Mucosa of descending colon (tissue), 3 donors: ENCODE measurements at places on chromosomes 16 and 17. TPM values are rescaled to one million over a fixed set of nuclear protein-coding genes. Genes with fewer than 3 reads are reported as not detected.

PYDC1 gene
- not detected for total RNA-seq

DNA sequence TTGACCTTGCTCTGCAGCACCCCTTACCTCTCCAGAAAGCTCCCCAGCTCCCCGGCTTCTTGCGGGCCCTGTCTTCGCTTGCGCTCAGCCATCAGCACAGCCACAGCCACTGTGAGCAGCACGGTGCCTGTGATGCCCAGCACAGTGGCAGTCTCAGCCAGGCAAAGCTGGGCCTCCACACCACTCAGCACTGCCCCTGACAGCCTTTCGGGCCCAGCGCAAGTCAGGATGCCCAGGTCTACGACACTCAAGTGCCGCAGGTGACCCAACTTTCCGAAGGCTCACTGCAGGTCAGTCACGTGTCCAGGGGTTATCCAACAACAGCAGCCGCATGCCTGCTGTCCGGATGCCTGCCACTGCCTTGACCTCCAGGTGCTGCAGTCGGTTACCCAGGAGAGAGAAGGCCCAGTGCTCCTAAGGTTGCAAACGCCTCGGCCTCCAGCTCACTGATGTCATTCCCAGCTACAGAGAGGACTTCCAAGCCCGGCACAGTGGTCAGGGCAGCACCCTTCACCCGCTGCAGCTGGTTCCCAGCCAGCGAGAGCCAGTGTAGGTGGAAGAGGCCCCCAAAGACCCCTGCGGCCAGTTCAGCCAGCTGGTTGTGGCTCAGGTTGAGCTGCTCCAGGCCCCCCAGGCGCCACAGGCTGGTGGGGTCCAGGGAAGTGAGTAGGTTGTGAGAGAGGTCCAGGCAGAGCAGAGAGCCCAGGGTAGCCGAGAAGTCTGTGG lies 8.9 kb upstream of the TMEM101 start:
- DNase-seq: peak; percentile 11

DNA sequence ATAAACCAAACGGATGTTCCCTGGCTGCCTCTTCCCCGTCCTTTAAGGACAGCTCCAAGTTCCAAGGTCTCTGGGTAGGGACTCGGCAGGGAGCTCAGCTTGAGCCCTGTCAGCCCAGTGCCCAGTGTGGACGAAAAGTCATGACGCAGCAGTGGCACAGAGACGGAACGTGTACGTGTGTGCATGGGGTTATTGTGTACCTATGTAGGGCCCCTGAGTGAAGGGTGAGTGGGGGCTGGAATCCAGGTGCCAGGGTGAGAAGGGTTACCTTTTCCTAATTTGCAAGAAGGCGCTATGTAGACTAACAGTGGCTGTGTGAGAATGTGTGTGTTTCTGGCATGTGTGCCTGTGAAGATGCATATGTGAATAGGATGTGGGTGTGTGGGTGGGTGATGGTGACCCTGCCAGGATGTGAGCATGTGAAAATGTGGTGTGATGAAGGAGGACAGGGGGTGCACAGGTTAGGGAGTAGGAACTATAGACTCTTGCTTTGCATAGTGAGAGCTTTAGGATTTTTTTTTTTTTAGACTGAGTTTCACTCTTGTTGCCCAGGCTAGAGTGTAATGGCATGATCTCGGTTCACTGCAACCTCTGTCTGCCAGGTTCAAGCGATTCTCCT lies 6.0 kb downstream of the SCN4A start:
- DNase-seq: no peak

IL4R gene
- 131 TPM for total RNA-seq

DNA sequence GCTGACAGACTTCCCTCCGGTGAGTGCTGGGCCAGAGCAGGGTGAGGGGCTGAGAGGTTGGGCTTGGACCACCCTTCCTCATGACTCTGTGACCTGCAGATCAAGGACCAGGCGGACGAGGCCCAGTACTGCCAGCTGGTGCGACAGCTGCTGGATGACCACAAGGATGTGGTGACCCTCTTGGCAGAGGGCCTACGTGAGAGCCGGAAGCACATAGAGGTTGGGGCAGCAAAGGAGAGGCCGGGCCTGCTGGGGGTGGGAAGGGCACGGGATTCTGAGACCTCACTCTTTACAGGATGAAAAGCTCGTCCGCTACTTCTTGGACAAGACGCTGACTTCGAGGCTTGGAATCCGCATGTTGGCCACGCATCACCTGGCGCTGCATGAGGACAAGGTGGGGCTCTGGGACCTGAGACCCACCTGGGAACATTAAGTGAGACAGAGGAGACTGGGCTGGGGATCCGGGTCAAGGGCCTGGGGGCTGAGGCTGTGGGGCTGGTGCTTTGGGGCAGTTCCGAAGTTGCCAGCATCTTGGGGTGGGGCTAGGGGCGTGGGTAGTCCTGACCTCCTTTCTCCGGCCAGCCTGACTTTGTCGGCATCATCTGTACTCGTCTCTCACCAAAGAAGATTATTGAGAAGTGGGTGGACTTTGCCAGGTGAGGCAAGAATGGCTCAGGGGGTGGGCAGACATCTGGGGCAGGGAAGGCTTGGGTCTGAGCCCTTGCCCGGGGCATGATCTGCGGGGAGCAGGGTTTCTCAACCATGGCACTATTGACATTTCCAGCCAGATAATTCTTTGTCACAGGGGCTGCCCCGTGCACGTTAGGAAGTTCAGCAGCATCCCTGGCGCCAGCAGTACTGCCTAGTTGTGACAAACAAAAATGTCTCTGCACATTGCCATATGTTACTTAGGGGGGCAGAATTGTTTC lies 2.2 kb downstream of the BCKDK start:
- no peak for DNase-seq

WDR45B gene
- 74.4 TPM for total RNA-seq

- no peak for DNase-seq
These were observed 17.6 kb downstream of the OMG start for GRCh38 chr17:31279401-31279800.

GRCh38 chr17:50043290-50044148 lies 12.4 kb upstream of the ITGA3 start:
- peak; percentile 50 for DNase-seq

DNA sequence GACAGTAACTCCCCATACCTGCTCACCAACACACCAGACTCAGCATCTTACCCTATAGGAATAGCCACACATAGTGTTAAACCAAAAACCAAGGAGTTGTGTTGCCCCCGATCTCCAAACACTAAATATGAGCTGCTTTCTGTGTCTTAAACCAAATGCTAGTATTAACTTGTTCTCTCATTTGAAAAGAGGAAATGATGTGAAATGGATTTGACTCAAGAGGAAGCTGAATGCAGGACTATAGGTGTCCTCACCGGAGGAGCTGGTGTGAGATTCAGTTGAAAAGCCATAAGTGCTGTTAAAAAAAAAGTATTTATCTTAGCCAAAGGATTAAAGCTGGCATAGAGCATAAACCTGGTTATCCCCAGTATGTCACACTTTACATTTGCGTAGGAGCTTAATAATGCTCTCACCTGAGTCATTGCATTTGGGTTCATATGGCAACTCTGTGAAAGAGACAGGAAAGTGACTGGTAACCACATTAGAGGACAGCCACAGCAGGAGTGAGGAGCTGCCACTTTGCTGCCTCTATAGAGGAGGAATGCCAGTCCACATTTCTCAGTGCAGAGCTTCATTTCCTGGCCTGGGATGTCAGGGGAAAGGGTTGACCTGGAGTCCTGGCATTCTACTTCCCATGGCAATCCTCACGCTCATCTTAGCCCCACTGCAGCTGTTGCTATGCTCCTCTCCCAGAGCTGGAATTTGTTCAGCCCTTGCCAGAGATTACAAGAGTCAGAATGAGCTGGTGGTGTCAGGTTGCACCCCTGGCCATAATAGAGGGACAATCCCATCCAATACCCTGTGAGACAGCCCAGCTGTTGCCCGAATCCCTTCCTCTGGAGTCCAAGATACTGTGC lies 143.3 kb upstream of the ANKFN1 start:
- DNase-seq: no peak

DNA sequence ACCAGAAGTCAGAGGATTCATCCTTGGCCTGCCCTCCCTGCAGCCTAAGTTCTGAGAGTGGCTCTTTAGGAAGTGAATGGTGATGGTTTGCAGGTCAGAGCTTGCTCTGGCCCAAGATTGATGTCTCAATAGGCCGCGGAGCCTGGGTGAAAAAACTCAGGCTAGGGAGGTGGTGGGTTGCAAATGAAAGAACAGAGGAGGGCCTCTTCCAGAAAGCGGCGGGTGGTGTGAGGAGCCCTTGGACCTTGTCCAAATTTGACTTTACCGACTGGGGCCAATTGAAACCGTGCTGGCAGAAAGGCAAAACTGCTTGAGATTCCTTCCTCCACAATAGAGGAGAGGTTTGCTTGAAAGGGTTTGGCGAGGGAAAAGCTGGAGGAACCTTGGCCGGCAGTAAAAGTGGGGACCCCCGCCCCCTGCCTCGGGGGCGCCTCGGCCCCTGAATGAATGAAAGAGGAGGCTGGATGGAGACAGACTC lies 331.3 kb downstream of the SEC14L1 start:
- DNase-seq: no peak

DNA sequence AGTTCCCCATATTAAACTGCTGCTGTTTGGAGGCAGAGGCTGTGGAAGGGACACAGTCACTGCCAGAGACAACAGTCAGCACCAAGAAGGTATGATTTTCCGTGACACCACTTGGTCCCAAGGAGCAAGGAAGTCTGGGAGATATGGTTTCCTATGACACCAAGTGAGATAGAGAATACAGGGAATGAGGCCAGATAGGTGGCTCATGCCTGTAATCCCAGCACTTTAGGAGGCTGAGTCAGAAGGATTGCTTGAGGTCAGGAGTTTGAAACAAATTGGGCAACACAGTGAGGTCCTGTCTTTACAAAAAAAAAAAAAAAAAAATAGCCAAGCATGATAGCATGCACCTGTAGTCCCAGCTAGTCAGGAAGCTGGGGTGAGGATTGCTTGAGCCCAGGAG lies 90.8 kb downstream of the ABCC12 start:
- DNase-seq: no peak

- no peak for DNase-seq
These were observed 1.9 kb upstream of the PIPOX start for GRCh38 chr17:29041091-29041490.

DNA sequence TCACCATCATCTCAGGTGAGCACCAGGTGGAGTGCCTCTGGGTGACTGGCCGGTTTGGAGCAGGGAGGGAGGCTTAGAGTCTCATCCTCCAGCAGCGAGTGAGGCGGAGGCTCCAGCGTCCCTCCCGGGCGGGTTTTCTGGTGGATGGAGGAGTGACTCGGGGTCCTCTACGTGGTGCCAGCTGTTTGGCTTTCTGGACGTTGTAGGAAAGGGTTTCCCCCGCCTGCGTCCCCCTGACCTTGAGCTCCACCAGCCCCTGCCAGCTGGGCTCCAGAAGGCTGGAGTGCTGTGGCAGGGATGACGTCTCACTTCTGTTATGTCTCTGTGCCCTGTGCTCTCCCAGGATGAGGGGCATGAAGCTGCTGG lies 522 bp downstream of the DNASE1 start:
- DNase-seq: peak; percentile 21

DNA sequence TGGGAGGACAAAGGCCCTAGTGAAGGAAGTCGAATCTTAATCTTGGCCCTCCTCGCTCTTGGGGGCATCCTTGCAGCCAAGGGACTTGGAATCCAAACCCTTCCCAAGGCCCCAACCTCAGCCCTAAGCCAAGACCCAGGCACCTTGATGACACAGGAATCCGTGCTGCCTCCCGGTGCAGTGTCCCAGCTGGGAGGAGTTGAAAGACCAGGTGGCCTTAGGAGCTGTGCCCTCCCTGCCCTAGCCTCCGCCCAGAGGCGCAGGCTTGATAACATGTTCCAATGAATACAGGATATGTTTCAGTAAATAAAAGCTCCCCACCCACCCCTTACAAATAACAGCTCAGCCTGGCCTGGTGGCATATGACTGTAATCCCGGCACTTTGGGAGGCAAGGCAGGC lies at the start of gene CHST5:
CHST5 (minus strand) TSS at position 208 of the 400 bp plus-strand sequence. CDS start 5,724 bp downstream, outside the sequence.
- DNase-seq: peak; percentile 83

KRT33A gene
- not detected for total RNA-seq

DNA sequence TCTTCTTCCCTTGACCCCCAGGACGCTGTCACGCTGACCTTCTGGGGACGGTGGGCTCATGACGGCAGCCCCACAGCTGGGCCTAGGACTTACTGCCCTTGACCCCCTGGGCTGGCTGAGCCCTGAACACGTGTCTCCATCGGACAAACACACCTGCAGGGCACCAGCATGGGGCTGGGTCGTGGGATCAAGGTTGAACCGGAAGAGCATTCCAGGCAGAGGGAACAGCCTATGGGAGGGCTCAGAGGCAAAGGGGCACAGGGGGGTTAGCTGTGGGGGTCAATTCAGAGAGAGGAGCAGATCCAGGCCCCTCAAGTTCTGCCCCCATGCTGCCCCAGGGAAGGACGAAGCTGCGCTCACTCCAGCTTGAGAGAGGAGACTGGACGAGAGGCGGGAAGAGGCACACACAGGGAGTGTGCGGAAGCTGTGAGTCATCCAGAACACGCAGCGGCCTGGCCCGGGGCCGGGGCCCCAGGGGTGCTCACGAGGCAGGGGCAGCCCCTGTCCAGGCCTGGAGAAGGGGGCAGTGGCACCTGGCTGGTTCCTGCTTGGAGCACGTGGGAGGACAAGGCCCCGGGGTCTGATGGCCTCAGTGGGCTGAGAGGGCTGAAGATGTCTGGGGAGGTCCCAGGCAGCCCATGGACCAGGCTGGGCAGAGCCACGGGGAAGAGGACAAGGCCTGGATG lies 9.9 kb downstream of the SSTR5 start:
- no peak for DNase-seq

GRCh38 chr17:38564869-38565268 lies 40.9 kb downstream of the SRCIN1 start:
- DNase-seq: no peak

GRCh38 chr17:1529863-1530262 lies 13.5 kb upstream of the INPP5K start:
- no peak for DNase-seq

DNA sequence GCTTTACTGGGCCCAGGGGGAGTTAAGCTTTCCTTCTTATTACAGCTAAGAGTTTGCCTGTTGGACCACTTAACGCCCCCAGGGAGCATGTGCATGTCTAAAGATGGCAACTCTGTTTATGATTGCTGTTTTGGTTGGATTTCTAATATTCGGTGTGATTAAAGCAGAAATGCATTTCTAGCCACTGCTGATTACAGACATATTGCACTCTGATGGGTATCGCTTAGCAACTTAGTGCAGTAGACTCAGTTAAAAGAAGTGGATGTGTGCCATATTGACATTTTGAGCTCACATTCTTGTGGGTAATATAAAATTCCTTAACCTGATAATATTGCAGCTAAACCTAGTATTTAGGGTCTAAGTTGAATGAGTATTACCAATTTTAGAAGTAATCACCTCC lies 4.2 kb downstream of the NF1 start:
- no peak for DNase-seq

GRCh38 chr16:4612977-4613635 lies 1.6 kb downstream of the UBALD1 start:
- peak; percentile 14 for DNase-seq

ACSM2A gene
- not detected for total RNA-seq

KRT27 gene
- total RNA-seq: not detected

CSH2 gene
- not detected for total RNA-seq
